Body of pancreas (tissue), 4 donors: ENCODE measurements at places on chromosomes 5 and 9. TPM values are rescaled to one million over a fixed set of nuclear protein-coding genes. Genes with fewer than 3 reads are reported as not detected.

DNA sequence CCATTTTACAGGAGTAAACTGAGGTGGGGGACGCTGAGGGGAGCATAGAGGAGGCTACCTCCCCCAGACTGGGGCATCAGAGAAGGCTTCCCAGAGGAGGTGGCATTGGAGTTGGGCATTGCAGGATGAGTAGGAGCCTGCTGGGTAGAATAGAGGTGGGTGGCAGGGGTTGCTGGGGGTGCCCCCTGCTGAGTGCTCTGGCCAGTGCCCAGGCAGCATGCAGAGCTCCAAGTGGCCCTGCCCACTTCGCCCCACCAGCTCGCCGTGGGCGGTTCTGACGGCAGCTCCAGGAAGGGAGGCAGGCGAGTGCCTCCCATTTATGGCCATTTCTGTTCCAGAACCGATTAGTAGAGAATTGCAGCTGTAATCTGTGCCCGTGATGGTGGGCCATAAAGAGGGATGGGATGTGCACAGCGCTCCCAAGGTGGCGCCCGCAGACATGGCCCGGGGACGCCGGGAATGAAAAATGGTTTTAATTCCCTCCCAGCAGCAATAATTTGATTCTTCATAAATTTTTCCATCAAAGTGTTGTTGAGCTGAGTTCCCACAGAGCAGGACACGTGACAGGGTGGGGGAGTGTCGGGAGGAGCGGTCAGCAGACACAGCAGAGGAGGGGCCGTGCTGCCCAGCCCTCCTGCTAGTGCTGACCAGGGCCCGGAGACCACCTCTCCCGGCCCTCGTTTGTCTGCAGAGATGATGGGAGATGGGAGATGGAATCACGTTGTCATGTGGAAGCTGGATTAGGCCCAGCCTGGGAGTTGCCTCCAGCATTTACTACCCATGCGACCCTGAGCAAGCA is 75.5 kb downstream of the LMX1B start:
- H3K4me3 ChIP-seq, result no peak overlapping the region
- H3K27ac ChIP-seq, result no peak overlapping the region
- H3K36me3 ChIP-seq, result no peaks in the 10 kb centered on the region
- H3K4me1 ChIP-seq, result no peaks in the 10 kb centered on the region
- DNase-seq, result no peak
- peaks cover 10% of the 10 kb centered on the region for H3K27me3 ChIP-seq

- no peaks in the 10 kb centered on the region for H3K27me3 ChIP-seq
- DNase-seq, result no peak
- H3K27ac ChIP-seq, result no peak overlapping the region
- H3K4me3 ChIP-seq, result no peak overlapping the region
- no peaks in the 10 kb centered on the region for H3K36me3 ChIP-seq
Measured at GRCh38 chr5:147436596-147436995, 73.3 kb downstream of the DPYSL3 start.

DNA sequence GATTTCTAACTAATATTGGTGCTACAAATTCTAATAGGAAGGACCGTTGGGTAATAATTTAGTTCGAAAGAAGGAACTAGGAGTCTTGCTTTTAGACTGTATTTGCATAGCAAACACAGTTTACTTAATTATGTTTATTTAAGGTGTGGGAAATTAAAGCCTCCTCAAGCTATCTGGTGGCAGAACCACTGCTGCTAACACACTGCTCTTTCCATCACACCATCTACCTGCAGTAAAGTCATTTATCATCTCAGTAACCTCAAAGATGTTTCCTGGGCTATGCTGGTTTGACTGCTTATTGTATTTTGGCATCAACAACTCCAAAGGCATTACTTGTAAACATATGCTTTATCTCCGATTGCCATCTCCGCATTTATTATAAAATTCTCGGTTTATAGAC is 114.3 kb downstream of the DEPDC1B start:
- H3K27me3 ChIP-seq, result no peaks in the 10 kb centered on the region
- no peak overlapping the region for H3K27ac ChIP-seq
- no peak for DNase-seq
- H3K36me3 ChIP-seq, result no peaks in the 10 kb centered on the region

DNA sequence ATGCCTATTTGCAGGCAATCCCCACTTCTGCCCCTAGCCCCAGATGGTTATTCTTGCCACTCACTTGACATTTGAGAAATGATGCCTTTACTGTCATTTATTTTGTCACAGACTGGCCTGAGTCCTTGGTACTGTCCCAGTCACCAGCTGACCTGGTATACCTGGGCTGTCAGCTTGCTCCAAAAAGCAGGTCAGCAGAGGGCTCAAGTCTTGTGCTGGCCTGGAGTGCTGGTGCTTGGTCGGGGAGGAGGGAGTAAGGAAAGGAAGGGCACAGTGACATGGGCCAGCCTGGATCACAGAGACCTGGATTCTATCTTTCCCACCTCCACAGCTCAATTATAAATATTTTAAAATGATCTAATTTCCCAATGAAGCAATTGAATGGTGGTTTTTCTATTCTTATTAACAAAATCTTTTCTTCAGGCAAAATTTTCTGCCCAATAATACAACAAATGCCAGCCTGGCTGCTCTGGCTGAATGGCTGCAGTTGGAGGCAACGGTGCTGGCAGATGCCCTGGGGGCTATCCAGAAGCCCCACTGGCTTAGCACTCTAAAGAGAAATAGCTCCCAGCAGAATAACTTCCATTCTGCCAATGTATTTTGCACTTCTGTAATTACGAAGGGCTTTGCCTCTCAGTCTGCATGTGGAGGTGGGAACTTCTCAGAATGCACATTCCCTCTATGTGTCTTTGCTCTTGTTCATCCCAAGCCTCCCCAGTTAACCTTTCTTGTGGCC is 160.6 kb downstream of the GADD45G start:
- no peak for DNase-seq
- H3K4me1 ChIP-seq, result no peaks in the 10 kb centered on the region
- no peak overlapping the region for H3K4me3 ChIP-seq
- H3K27me3 ChIP-seq, result no peaks in the 10 kb centered on the region
- H3K27ac ChIP-seq, result no peak overlapping the region

DNA sequence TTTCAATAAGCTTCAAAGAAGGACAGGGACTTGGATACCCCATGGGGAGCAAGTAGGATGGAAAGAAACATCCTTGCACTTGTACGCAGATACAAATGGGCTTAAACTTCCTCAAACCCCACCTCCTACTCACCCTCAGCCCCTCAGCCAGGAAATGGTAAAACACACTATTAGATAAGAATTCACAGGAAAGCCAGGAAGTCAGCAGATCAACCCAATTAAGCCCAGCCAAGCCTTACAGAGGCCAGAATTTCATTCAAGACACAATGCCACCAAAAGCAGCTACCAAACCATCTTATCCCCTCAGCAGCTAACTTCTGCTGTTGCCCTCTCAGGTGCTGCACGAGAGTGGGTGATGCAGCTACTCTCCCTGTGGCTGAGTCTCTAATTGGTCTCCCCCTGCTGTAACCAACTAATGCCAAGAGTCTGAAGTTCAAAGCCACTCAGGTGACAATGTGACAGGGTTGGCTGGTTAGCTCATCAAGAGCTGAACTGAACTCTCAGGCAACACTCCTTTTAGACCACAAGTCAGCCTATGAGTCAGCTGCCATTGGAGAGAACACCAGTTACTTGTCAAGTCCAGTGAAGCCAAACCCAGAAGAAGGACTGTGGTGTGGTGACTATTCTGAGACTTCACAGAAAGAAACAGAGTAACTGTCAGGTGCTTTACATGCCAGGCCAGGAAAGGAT is 201.9 kb downstream of the ZNF608 start:
- no peak overlapping the region for H3K27ac ChIP-seq
- no peaks in the 10 kb centered on the region for H3K27me3 ChIP-seq
- no peaks in the 10 kb centered on the region for H3K4me1 ChIP-seq
- no peak for DNase-seq
- H3K36me3 ChIP-seq, result no peaks in the 10 kb centered on the region

GRCh38 chr5:1015507-1015906 is 6.9 kb downstream of the NKD2 start:
- no peaks in the 10 kb centered on the region for H3K27me3 ChIP-seq

GRCh38 chr5:98455665-98456064 is 317.8 kb upstream of the RGMB start:
- DNase-seq, result no peak
- no peaks in the 10 kb centered on the region for H3K4me1 ChIP-seq
- no peak overlapping the region for H3K4me3 ChIP-seq
- no peaks in the 10 kb centered on the region for H3K36me3 ChIP-seq

DNA sequence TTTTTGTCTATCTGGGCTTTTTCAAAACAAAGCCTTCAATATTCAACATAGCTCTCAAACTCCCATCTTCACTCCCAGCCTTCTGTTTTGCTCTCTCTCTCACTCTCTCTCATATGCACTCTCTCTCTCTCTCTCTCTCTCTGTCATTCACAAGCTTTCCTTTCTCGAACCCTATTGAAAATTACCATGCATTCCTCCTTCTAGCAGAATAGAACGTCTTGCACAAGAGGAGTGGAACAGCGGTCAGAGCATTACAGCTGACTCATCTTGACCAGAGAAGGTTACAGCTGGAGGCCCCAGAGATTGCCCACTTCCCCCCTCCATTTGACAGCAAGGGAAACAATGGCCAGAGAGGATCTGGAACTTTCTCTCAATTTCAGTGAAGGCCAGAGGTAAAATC is 51.0 kb upstream of the LIFR start:
- peaks cover 61% of the 10 kb centered on the region for H3K4me1 ChIP-seq
- H3K27me3 ChIP-seq, result no peaks in the 10 kb centered on the region
- peak; percentile 43 for DNase-seq
- H3K27ac ChIP-seq, result peak overlapping the region; percentile 47
- H3K4me3 ChIP-seq, result no peak overlapping the region
- H3K36me3 ChIP-seq, result no peaks in the 10 kb centered on the region

GLRX gene
- 17.6 TPM for total RNA-seq

INSYN2B gene
- not detected for total RNA-seq

FLT4 gene
- 6.3 TPM for total RNA-seq

KCNT1 gene
- total RNA-seq, result under 0.01 TPM

HSD17B3 gene
- not detected for total RNA-seq
